Non-pigmented ciliary epithelial cell (primary cell): ENCODE measurements at places on chromosomes 16 and 17.

DNA sequence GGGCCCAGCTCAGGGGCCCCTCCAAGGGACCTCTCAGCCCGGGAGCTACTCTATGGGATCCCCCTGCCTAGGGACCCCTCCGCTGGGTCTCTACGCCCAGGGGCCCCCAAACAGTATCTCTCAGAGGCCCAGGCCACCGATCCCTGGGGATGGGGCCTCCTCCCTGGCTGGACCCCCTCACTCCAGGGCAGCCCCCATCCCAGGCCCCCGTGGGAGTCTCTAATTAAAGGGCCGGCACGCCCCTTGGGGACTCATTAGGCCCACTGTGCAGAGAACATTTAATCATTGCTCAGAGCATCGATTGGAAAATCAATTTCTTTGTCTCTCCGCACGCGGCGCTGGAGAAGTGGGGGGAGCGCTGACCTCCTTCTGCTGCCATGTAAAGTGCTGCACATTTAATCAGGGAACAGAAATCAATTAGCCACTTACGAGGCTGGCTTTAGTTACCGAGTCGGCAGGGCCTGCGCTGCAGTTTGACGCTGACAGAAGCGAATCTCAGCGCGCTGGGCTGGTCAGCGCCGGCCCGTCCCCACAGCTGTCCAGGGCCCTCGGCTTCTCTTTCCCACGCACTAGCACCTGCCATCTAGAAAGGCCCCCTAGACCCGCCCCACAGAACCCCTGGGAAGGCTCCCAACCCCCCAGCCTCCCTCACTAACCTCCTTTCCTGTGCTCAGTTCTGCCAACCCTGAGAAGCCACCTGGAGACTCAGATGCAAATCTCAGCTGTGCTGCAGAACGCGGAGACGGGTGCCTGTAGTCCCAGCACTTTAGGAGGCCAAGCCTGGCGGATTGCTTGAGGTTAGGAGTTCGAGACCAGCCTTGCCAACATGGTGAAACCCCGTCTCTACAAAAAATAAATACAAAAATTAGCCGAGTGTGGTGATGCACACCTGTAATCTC, 20.2 kb upstream of the C1QL1 start:
- DNase-seq: no peak

- no peak for DNase-seq
Measured at GRCh38 chr17:16908273-16908672, 63.6 kb downstream of the TNFRSF13B start.

- DNase-seq: no peak
Measured at GRCh38 chr16:1152123-1152638, 725 bp upstream of the CACNA1H start.

DNA sequence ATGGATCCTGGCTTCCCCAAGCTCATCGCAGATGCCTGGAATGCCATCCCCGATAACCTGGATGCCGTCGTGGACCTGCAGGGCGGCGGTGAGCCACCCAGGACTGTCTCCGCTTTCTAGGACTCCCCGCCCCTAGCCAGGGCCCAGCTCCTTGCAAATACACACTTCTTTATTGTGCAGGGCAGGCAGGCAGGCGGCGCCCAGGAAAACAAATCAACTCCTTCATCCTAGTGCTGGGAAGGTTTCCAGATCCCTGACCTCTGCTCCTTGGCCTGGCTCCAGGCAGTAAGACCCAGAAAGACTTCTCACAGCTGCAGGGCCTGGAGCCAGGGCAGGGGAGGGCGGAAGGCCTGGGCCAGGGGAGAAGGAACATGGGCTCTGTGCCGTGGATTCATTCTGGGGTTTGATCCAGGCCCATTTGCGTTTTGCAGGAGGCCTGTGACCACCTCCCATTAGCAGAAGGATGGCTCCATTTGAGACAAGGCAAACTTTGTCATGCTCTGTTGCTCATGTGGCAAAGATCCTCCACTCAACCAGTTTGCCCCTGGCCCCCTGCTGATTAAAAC, 6.0 kb upstream of the LPCAT2 start:
- DNase-seq: no peak

DNA sequence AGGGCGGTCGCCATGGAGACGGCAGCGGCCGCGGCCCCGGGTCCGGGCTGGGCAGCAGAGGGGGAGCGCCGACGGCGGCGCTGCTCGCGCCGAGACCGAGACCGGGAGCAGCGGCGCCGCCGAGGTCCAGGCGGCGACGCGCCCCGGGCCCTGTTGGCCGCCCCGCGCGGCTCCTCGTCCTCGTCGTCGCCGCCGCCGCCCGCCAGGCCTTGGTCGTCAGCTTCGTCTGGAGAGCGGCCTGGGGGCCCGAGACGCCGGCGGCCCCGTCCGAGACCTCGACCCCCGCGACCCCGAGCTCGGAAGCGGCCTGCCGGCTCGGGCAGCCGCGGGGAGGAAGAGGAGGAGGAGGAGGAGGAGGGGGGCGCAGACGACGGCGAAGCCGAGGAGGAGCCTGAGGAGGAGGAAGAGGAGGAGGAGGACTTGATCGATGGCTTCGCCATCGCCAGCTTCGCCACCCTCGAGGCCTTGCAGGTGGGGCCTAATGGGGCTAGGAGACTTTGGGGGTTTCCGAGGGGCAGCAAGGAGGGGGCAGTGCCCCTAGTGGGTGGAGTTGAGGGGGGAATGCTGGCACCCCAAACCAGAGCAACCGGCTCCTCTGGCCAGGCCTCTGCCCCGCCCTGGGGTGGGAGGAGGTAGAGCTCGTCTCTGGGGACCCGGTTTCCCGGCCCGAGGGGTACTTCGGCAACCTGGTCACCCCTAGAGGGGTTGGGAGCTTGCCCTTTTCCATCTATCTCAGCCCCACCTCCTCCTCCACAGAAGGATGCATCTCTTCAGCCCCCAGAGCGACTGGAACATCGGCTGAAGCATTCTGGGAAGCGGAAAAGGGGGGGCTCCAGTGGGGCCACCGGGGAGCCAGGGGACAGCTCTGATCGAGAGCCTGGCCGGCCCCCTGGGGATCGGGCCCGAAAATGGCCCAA, 1.5 kb downstream of the FBRS start:
- no peak for DNase-seq

DNA sequence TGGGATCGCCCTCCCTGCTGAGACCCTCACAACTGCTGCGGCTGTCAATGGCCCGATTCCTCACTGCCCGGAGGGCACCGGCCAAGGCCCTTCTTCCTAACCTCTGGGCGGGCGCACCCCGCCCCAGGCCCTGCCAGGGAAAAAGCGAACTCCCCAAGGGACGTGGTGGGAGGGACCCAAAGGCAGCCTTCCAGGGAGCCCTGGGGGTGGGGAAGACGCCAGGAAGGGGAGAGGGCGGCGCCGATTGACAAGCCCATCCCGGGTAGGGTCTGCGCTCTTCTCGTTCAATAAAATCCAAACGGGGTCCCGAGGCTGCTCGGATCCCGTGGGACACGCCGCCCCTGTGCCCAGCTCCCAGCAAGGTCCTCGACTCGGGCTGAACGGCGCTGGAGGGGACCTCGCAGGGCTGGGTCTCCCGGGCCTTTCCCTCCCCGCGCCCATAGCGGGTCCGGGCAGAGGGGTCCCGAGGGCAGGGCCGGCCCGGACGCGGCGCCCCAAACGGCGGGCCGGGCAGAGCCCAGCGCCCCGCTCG, 416 bp downstream of the KIFC3 start:
- no peak for DNase-seq

DNA sequence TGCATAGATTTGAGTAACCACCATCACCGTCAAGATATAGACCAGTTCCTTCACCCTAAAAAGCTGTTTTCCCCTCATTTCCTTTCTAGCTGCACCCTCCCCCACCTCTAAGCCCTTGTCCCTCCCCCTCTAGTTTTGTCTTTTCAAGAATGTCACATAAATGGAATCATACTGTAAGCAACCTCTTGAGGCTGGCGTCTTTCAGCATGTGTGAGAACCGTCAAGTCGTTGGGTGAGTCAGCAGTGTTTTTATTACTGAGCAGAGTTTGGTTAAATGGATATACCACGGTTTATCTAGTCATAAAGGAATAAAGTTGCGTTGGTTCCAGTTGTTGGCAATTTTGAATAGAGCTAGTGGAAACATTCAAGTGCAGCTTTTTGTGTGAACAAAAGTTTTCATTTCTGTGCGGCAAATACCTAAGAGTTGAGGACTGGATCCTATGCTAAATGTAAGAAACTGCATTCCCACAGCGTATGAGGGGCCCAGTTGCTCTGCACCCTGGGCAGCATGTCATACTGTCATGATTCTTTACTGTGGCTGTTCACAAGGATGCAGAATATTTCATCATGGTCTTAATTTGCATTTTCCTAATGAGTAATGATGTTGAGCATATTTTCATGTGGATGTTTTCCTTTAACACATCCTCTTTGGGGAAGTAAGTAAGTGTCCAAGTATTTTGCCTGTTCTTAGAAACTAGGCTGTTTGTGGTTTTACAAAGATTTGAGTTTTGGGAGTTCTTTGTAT, 264.3 kb downstream of the CPPED1 start:
- peak; percentile 58 for DNase-seq

- DNase-seq: no peak
Measured at GRCh38 chr17:29140631-29141513, 39.3 kb downstream of the MYO18A start.
